ENCODE measurements at places on chromosomes 2 and 18. TPM values are rescaled to one million over a fixed set of nuclear protein-coding genes. Genes with fewer than 3 reads are reported as not detected.

Gene FSHR
- total RNA-seq = not detected

Gene CHRNG
- total RNA-seq = not detected

Gene ARHGEF33
- 0.11 TPM for total RNA-seq

Gene LIMS3
- total RNA-seq = not detected

Gene SERPINB10
- total RNA-seq = not detected

Gene RAPGEF4
- 0.15 TPM for total RNA-seq

Gene GPR39
- 9.8 TPM for total RNA-seq

Gene IL36A
- not detected for total RNA-seq

Gene MARCO
- total RNA-seq = 0.11 TPM

Gene MEIS1
- total RNA-seq = 2.6 TPM

Gene CHST9
- total RNA-seq = not detected

Gene TMEM163
- total RNA-seq = 0.12 TPM

Gene MC4R
- not detected for total RNA-seq

Gene EGR4
- 0.28 TPM for total RNA-seq

Gene AGXT
- total RNA-seq = not detected

Gene GPR35
- 0.40 TPM for total RNA-seq

Gene COLEC11
- total RNA-seq = 0.67 TPM

Gene COL6A3
- total RNA-seq = 0.10 TPM

Gene KIF3C
- total RNA-seq = 52.0 TPM

Gene HRH4
- total RNA-seq = not detected

Measured in A549 treated with CpdA at 1 μM for 4 hours (cell line).